ENCODE measurements at places on chromosomes 6 and 20.

- peak; percentile 82 for DNase-seq
Observed at GRCh38 chr6:31597006-31597405, 4.2 kb upstream of the NCR3 start.

- no peak for DNase-seq
Observed at GRCh38 chr6:7629321-7629720, 39.3 kb downstream of the SNRNP48 start.

GRCh38 chr20:35985806-35986205 is 17.4 kb downstream of the CNBD2 start:
- DNase-seq, result no peak

- no peak for DNase-seq
Observed at GRCh38 chr20:1281279-1282057, 15.4 kb downstream of the SNPH start.

DNA sequence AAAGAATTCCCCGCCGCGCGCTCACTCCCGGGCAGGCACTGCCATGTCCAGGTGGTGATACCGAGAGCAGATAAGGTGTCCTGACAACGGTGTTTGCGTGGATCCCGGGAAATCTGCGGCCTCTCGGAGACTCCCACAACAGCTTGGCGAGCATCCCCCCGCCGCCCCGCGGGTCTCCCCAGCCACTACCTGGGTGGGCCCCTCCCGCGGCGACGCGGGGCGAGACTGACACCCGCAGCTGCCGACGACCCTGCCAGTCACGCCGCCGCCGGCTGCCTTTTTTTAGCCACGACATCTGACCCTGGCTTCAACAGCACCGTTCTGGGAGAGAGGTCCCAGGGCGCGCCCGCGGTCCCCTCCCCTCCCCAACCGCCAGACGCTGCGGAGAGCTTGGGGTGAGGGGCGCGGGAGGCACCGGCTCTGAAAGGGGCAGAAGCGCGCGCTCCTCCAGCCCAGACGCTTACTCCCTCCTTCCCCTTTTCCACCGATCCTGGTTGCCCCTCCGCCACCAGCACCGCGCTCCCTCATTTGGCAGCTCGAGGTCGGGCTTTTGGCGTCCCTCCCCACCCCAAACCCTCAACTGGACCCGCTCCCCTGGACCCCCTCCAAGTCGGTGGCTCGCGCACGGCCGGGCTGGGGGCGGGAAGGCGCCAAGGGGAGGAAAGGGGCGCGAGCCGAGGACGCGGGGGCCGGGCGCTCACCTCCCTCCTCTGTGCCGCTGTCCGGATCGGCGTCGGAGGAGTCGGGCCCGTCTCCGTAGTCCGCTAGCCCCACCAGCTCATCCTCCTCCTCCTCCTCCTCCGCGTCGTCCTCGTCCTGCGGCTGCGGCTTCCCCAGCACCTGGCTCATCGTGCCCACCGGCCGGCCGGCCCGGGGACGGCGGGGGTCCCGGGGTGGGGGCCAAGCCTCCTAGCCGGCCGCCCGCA is 665 bp downstream of the RRAGD start:
- DNase-seq, result peak; percentile 53

GRCh38 chr20:14845199-14846160 is 508.1 kb upstream of the FLRT3 start:
- DNase-seq, result no peak

- DNase-seq, result no peak
Observed at GRCh38 chr20:48293671-48294070, 508.4 kb upstream of the SULF2 start.

GRCh38 chr6:31794866-31795615 is 511 bp downstream of the VARS1 start:
- no peak for DNase-seq

- DNase-seq, result peak; percentile 79
Observed at GRCh38 chr6:85323435-85324040, 126.3 kb upstream of the NT5E start.

GRCh38 chr6:52261229-52261628 is 16.9 kb upstream of the IL17F start:
- DNase-seq, result no peak

GRCh38 chr6:3997177-3997770 is 81.7 kb downstream of the FAM217A start:
- no peak for DNase-seq

DNA sequence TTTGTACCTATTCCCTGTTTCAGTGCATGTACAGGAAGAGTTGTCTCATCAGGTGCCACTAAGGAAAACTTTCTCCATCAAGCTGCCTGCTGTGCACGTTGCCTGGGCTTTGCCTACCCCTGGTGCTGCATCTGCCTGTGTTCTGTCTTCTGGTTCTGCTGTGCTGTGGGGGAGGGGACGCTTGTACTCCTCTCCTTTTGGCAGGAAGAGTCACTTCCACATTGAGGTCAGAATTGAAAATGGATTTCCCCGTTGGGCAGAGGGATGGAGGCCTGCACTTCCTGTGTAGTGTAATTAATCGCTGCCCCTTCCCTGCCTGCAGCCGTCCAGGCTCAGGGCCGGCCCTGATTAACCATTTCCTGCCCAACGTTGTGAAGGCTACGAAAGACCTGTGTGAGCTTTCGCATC is 153.3 kb downstream of the SCML4 start:
- peak; percentile 72 for DNase-seq

DNA sequence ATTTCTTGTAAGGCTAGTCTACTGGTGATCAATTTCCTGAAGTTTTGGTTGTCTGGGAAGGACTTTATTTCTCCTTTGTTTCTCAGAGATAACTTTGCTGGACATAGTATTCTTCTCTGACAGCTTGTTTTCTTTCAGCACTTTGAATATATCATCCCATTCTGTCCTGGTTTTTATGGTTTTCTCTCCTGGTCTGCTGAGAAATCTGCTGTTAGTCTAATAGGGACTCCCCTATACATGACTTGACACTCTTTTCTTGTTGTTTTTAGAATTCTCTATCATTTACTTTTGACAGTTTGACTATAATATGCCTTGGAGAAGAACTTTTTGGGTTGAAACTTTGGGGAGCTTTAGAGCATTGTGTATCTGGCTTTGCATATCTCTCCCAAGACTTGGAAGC is 112.5 kb downstream of the PRL start:
- no peak for DNase-seq

GRCh38 chr6:38273325-38273724 is 366.4 kb downstream of the BTBD9 start:
- no peak for DNase-seq

GRCh38 chr6:36751091-36751490 is 53.5 kb downstream of the RAB44 start:
- no peak for DNase-seq

DNA sequence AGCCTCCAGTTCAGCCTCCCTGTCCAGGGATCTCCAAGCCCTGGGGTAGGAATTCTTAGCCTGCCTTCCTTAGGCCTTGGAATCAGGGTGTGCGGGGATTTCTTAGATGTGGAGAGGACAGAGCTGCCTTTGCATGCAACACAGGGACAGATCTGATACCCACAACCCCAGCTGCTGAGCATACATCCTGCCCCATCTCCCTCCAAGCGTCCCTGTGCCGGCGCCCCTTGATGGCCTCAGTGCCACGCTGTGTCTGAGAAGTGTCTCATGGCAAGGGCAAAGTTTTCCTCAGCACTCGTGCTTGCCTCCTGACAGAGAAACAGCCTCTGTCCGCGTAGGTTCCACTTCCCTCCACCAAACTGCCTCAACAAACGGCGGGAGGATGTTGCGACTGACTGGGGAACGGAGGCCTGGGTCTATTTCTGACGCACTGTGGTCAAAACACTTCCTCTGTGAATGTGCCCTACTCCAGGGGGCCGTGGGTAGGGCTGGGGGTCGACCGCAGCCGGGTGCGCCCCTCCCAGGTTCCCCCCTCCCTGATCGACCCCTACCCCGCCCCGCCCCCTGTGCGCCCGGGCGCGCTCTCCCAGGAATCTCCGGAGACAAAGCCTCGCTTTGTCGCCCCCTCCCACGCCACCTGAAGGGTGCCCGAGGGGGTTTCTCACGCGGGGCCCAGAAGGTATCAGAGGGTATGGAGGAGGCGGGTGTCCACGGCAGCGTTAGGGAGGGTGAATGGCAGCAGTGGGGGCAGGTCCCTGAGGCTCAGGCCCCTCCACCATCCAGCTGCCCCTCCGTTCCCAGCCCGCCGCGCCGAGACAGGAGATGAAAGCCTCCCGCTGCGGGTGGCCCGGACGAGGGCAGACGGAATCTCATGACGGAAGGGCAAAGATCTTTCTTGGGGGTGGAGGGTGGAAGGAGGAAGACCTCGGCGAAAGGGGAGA is 806 bp downstream of the MICAL1 start:
- peak; percentile 89 for DNase-seq

- no peak for DNase-seq
Observed at GRCh38 chr6:35796236-35796635, 887 bp downstream of the CLPS start.

DNA sequence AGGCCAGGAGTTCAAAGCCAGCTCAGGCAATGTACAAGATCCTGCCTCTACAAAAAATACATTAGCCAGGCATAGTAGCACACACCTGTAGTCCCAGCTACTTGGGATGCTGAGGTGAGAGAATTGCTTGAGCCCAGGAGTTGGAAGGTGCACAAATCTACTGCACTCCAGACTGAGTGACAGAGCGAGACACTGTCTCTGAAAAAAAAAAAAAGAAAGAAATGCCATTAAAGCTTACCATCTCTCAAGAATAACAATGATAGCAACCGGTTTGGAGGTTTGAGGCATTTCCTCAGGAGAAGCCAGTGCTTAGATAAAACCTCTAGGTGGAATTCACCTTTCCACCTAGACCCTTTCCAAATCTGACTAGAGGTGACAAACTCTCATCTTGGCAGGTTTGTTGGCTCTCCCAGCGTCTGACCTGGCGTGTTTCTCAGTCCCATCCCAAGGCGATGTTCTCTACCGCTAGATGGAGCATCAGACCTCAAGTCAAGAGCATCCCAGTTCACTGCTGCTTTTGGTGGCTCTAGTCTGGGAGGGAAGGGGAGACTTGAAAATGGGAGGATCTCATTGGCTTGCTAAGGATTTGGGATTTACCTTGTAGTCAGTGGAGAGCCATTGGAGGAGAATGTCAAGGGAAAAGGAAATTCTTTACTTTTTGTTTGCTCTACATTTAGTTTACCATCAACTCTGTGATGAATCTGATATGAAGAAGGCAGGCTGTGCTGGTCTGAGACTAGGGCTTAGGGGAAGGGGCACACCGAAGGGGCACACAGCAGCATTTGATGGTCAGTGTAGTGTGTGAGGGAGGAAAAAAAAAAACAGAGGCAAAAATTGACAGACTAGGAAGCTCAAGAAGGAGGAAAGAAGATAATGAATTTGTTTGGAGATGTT is 67.9 kb downstream of the NCOA7 start:
- no peak for DNase-seq

- no peak for DNase-seq
Observed at GRCh38 chr6:165697171-165697570, 34.1 kb upstream of the PDE10A start.

- DNase-seq, result no peak
Observed at GRCh38 chr6:139530561-139530960, 156.1 kb upstream of the CITED2 start.

- no peak for DNase-seq
Observed at GRCh38 chr6:168275168-168275567, 44.4 kb downstream of the DACT2 start.

DNA sequence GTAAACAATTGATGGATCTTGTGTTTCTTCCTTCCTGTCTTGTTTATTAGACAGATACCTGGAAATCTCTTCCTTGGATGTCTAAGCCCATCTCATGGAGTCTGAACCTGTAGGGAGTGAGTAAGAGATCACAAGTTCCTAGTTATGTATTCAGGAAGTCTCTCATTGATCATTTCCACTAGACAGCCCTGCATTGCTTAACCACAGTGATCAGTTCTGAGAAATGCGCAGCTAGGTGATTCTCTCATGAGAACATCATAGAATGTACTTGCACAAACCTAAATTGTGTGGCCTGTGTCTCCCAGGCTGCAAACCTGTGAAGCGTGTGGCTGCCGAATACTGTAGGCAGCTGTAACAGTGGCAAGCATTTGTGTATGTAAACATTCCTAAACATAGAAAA is 39.1 kb downstream of the FAM120B start:
- DNase-seq, result no peak

- no peak for DNase-seq
Observed at GRCh38 chr6:105783333-105783935, 302.7 kb upstream of the PRDM1 start.

DNA sequence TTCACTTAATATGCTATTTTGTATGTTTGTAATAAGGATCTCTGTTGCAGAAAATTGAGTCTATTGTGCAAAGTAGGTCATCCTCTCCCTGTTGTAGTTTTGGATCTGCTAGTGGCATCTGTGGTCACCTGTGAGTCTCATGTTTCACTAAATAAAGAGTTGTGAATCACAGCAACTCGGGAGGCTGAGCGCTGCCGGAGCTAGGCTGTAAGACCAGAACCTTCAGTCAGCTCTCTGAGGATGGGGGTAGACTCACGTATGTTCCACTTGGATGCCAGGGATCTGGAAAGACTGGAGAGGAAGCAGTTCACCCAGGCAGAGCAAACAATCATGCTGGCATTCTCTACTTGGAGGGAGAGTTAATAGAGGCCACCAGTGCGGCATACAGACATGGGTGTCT is 187.3 kb upstream of the FOXA2 start:
- DNase-seq, result no peak

- no peak for DNase-seq
Observed at GRCh38 chr6:109174916-109175315, 79.6 kb downstream of the CEP57L1 start.

DNA sequence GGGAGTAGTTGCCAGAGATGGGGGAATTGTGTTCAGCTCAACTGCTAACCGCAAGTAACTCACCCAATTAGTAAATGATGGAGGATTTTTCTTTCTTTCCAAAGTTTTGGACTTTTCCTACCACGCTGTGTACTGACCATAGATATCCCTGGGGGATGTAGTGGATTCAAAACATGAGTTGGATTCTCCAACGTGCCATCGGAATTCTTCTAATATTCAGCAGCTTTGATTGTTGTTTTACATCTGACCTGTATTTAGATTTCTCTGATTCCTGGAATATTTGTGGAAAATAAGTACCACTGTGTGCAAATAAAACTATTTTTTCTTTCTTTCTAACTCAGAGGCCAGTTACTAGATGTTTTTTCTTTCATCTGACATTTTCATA is 1.1 kb downstream of the CCDC170 start:
- no peak for DNase-seq

- DNase-seq, result no peak
Observed at GRCh38 chr20:5810800-5811422, 60.7 kb downstream of the SHLD1 start.

GRCh38 chr6:78639111-78640110 is 227.9 kb upstream of the IRAK1BP1 start:
- DNase-seq, result no peak

- no peak for DNase-seq
Observed at GRCh38 chr6:12235341-12235740, 54.8 kb upstream of the EDN1 start.

GRCh38 chr6:84645000-84645399 is 119.4 kb downstream of the TBX18 start:
- no peak for DNase-seq

Data from OCI-LY7 (cell line).